B cell (primary cell): ENCODE measurements at places on chromosomes 11 and 22. TPM values are rescaled to one million over a fixed set of nuclear protein-coding genes. Genes with fewer than 3 reads are reported as not detected.

DNA sequence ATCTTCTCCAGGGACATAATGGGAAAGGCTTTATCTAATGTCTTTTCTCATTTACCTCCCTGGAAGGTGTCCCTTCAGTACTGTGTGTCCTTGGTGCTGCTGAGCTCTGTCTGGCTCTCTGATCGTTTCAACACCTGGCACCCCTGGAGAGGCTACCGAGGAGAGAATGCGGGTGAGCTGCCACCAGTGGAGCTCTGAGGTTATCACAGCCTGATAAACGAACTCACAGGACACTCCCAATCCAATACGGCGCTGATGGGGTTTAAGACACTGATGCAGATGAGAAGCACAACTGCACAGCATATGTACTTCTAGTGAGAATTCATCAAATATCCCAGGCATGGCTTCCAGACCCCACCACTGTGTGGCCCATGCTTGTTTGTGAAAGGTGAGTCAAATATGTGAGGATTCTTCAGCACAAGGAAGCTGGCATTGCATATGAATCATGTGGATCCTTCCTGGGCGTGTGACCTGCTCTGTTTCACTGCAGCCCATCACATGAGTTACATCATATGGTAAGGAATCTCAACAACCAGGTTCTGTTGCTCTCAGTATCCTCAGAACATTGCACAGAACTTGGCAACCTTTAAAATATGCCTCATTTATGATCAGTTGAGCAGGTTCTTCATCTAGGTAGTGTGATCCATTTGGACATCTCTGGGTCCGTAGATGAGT lies 34.8 kb upstream of the VWA5A start:
- no peak for DNase-seq

DNA sequence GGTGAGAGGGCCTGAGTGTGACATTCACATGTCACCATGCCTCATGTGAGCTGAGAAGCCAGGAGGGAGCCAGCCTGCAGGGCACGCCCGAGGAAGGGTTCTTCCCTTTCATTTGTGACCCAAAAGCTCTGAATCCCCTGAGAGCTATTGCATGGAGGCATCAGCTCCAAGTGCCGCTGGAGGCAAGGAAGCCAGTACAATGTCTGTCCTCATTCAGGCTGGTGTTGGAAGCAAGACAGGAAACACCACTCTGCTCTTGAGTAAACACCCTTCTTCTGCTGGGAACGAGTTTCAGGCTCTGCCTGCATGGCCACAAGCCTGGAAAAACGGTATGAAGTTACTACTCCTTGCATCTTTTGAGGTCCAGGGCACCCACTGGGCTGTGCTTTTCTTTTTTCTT lies 83.8 kb upstream of the LARGE1 start:
- no peak for DNase-seq

- no peak for DNase-seq
Measured at GRCh38 chr11:60797846-60798630, 12.9 kb downstream of the MS4A10 start.

OMP gene
- total RNA-seq = not detected in 2 replicates

- no peak for DNase-seq
Measured at GRCh38 chr22:24389680-24390079, 37.7 kb upstream of the ADORA2A start.

DNA sequence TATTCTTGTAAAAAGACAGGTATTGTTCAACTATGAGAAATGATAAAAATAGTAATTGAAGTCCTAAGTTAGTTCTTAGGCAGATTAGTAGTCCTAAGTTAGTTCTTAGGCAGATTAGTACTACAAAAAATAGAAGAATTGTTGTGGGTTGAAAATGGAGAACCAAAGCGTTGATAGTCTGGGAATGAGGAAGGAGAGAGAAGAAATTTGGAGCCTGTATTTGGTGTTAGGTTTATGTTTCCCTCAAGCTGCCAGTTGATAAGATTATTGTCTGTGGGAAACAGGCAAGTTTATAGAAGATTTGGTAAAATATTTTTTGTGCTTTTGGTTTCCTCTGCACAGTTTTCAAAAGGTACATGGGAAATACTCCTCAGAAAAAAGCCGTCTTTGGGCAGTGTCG lies 3.6 kb downstream of the BCO2 start:
- DNase-seq = no peak

MMP13 gene
- total RNA-seq = not detected in 2 replicates

- DNase-seq = no peak
Measured at GRCh38 chr11:15182372-15182771, 67.6 kb downstream of the INSC start.

- DNase-seq = no peak
Measured at GRCh38 chr22:26610996-26611395, 6.8 kb downstream of the CRYBB1 start.

- no peak for DNase-seq
Measured at GRCh38 chr11:47395223-47396048, 13.0 kb upstream of the SLC39A13 start.

CCDC116 gene
- 0.52 and 0.63 TPM in 2 replicates for total RNA-seq

DNA sequence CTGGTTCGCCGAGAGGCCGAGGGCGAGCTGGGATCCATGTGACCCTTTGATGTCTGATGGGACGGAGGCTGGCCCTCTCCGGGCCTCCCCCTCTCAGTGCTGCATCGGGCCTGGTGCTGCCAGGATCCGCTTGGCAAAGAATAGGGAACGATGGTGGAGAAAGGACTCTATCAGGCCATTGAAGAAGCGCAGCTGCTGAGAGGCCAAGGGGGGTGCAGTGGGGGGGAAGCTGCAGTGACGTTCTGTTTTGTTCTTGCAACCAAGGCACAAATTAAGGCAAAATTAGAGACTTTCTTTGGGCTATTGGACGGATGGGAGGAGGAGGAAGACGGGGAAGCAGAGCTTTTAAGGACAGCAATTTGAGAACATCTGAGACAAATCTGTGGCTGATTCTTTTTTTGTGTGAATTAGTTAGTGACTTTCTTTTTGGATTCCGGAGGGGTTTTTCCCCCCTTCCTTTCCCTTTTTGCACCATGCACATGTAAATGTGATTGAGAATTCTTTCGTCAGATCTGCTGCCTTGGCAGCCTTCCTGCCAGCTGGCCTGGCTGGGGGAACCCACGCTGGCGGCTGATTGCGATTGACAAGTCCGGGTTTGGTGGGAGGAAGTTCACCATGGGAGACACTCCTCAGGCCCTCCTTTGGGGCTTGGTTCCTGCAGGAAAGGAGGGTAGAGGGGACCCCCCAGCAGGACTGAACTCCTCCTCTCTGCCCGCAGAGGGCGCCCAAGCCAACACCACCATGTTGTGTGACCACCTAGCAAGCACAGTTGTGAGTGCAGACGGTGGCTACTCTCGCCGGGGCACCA lies 214.6 kb downstream of the NTM start:
- no peak for DNase-seq

KCNJ4 gene
- not detected in 2 replicates for total RNA-seq

GRCh38 chr11:121512468-121513465 lies 60.0 kb upstream of the SORL1-AS1 start:
- no peak for DNase-seq

DNA sequence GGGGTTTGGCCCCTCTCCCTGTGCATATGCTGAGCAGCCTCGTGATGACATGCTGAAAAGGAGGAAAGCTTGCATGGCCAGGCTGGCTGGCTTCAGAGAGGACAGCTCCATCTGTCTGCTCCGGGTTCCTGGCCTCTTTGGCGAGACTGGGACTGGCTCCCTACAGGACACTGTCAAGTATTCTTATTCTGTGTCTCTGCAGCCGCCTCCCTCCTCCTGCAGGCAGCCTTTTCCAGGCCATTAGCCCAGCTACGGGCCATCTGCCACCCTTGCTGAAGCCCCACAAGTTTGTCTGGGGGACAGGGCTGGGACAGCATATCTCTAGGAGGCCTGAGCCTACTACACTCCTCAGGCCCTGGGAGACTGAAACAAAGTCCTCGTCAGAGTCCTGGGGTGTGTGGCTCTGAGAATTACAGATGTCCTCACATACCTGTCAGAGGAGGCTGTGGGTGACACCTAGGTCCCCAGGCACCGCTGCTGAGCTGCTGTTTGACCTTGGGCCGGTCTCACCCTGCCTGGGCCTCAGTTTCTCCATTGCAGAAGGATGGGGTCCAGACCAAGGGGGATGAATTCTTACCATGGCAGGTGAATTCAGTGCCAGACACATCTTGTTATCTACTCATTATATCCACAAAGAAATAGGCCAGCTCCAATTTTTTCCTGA lies 11.0 kb downstream of the MRGPRG start:
- no peak for DNase-seq

ACCS gene
- total RNA-seq = 56.2 and 59.5 TPM in 2 replicates

DNA sequence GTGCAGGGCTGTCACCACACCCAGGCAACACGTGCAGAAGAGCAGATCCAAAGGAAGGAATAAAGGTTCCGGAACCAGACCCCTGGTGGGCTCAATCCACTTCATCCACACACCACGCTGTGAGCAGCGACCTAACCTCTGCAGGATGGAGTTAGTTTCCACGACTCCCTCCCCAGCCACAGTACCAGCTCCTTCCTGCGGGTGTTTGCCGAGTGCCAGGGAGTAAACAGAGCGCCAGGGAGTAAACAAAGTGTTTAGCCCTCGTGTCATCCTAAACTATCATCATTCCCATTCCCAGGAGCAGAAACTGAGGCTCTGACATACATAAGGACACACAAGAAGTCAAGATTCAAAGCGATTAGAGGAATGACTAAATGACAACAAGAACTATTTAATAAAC lies 261.3 kb downstream of the MN1 start:
- DNase-seq = no peak

DNA sequence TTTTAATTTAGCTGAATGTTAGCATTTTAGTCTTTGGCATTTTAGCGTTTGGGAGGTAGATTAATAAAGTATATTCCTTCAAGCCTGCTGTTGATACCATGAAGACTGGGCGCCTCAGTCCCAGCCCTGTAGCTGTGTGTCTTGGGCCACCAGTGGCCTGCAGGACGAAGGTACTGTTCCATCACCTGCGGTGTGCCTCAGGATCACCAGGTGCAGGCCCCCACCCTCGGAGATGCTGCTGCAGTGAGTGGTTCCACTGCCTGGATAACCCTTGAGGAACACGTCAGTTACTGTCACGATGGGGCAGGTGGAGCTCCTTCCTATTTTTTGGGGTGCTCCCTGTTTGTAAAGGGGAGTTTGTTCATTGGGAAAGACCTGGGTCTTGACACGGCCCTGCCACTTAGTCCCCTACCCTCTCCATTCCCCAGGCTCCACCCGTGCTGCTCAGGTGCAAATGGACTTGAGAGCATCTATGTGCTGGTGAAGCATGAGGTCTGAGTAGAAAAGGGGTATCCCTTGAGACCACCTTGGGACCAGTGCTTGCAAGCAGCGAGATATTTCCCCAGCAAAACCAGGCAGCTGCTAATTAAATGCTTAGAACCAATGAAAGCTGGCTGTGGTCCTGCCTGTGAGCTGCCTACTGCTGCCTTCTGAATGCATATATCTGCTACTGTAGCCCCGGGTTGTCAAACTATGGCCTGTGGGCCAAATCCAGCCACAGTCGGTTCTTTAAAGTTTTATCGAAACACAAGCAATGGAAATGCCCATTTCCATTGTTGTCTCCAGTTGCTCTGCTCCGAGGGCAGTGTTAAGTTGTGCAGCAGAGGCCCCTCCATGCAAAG lies 28.7 kb downstream of the INCENP start:
- no peak for DNase-seq

DNA sequence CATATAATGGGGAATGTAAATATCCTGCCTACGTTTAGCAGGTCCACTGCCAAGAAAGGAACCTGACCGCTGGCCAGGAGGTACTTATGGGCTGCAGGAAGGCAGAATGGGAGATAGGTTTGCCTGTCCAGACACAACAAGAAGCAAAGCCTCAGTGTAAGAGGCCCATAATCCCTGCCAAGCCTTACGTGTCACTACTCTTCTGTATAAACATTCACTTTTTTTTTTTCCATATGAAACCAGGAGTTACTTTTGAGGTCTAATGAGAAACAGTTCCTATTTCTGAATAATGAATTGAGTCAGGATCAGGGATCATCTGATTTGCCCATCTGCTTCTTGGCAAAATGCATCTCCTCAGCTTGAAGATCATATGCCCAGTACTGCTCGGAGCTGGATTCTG lies 230.2 kb downstream of the NTM start:
- no peak for DNase-seq

ABCG4 gene
- total RNA-seq = not detected in 2 replicates

- DNase-seq = no peak
Measured at GRCh38 chr11:118552341-118552740, 13.4 kb downstream of the IFT46 start.

DNA sequence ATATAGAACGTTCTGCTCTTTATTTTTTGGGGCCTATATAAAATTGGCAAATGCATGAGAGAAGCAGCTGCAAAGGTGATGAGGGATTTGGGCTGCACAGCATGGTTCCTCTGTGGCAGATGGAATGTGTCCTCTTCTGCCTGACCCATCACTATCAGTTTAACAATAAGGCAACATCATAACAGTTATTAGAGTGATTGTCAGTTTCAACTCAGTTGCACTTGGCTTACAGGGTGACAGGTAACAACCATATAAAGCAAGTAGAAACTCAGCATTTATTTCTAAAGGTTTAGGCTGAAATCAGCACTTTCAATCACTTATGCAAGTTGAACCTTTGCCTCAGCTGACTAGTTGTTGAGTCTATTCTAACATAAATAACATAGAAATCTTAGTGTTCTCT lies 935.4 kb upstream of the CHORDC1 start:
- no peak for DNase-seq

DNA sequence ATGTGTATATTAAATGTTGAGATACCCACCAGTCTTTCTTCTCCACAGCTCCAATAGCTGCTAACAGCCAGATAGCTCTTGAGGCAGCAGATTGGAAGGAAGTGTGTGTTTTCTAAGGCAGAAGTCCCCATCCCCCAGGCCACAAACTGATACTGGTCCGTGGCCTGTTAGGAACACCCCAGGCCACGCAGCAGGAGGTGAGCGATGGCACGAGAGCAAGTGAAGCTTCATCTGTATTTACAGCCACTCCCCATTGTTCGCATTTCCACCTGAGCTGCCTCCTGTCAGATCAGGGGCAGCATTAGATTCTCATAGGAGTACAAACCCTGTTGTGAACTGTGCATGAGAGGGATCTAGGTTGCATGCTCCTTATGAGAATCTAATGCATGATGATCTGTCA lies 12.7 kb downstream of the CCDC73 start:
- DNase-seq = no peak

DNA sequence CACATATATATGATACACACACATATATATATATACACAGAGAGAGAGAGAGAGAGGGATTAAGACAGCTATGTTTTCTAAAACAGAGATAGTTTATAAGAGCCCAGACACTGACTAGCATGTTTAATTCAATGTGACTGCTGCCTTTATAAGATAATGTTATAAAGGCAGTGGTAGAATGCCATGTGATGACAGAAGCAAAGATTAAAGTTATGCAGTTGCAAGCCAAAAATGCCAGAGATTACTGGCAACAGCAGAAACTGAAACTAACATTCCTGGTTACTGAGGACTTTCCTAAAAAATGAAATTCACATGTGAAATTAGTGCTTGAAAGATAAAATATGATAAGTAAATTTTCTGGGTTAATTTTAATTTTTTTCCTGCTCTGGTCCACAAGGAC lies 1888.9 kb downstream of the LRRC4C start:
- DNase-seq = no peak

GRCh38 chr11:73286240-73286810 lies 14.2 kb downstream of the P2RY6 start:
- DNase-seq = no peak

KRTAP5-2 gene
- not detected in 2 replicates for total RNA-seq
